ENCODE measurements at places on chromosomes 5 and 9.

DNA sequence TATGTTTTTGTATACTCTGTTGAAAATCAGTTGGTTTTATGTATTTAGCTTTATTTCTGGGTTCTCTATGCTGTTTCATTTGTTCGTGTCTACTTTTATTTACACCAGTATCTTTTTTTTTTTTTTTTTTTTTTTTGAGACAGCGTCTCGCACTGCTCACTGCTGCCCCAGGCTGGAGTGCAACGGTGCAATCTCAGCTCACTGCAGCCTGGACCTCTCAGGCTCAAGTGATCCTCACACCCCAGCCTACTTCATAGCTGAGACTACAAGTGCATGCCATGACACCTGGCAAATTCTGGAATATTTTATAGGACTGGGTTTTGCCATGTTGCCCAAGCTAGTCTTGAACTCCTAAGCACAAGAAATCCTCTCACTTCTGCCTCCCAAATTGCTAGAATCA lies 869.4 kb upstream of the CDH6 start:
- DNase-seq: no peak

DNA sequence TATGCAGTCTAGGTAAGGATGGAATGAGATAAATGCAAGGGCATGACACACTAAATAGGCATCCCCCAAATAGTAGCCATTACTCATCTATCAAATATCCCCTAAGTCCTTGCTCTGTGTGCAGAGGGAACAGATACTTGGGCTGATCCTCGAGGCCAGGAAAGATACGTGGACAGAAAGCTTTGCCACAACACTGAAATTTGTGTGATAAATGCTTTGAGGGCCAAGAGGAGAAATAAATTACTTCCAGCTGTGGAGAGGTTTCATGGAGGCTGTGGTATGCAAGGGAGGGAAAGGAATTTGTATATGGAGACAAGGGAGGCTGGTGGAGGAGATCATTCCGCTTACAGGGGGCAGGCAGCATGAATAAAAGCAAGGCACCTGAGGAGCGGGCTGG lies 18.5 kb downstream of the ATOX1 start:
- DNase-seq: peak; percentile 94

DNA sequence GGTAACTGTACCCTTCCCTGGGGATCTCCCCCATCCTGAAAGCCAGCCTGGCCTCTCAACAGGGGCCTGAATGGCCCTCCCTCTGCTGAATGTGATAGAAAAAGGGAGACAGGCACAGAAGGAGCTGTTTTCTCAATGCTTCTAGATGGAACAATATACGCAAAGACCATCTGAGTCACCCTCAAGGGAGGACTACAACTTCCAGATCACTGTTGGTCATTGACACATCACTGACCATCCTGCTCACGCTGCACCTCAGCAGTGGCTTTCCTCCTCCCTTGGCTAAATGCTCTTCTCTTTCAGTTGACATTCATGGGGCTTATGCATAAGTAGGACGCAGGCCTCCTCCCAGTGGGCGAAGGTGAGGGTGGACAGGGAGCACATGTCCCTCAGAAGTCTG lies 112.2 kb upstream of the SHB start:
- DNase-seq: peak; percentile 53

GRCh38 chr9:99365233-99365980 lies 143.3 kb downstream of the SEC61B start:
- peak; percentile 36 for DNase-seq

Data from GM23248 (cell line).